ENCODE measurements at places on chromosomes 16 and 17.
A peak's percentile ranks its signal among the peaks of the same experiment; 100 is the strongest.

DNA sequence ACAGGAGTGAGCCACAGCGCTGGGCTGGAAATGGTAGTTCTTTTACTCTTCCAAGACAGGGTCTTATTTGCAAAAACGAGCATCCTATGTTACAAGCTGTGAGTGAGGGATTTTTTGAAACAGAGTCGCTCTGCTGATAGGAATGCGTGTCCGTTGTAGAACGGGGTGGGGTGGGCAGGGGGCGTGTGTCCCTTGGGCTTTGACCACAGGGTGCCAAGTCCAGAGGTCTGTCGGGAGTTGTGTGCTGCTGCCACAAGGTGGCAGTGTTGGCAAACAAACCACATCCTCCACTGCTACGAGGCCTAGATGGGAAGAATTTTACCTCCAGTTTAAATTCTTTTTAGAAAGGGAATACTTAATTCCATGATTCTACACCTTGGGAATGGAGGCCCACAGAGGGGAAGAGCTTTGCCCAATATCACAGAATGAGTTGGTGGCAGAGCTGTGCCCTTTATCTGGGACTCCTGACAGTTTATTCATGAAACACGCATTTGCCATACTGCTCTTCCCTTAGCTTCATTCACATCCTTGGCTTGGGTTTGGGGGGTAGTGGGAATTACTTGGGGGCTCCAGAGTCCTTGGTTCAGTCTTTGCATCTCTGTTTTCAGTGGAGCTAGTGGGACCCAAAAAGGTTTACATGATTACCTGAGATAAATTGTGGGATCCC, 30.6 kb upstream of the ETV4 start:
- no peak overlapping the region for H3K4me3 ChIP-seq
- no peaks in the 10 kb centered on the region for H3K27me3 ChIP-seq
- peak; percentile 38 for DNase-seq
- no peaks in the 10 kb centered on the region for H3K36me3 ChIP-seq
- H3K27ac ChIP-seq, result no peak overlapping the region

DNA sequence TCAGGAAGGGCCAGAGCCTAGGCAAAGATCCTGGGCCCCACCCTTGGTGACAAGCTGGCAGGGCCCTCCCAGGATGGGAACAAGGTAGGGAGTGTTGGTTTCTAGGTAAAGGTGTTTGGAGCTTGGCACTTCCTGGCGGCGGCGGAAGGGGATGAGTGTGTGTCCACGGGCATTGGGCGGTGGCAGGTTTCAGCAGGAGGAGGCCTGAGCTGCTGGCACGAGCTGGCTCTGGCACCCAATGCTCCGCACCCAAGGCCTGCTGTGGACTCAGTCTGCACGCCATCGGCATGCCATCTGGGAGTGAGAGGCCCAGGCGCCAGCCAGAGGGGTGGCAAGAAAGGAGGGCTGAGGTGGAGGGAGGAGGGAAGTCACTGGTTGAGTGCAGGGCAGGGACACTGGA, 46.9 kb upstream of the TAC4 start:
- DNase-seq, result no peak
- no peak overlapping the region for H3K27ac ChIP-seq
- H3K4me3 ChIP-seq, result no peak overlapping the region
- no peaks in the 10 kb centered on the region for H3K4me1 ChIP-seq
- peaks cover 16% of the 10 kb centered on the region for H3K27me3 ChIP-seq

- no peak for DNase-seq
- H3K4me1 ChIP-seq, result no peaks in the 10 kb centered on the region
- H3K27ac ChIP-seq, result no peak overlapping the region
- H3K36me3 ChIP-seq, result no peaks in the 10 kb centered on the region
Observed at GRCh38 chr17:76369379-76369778, 15.0 kb upstream of the SPHK1 start.

DNA sequence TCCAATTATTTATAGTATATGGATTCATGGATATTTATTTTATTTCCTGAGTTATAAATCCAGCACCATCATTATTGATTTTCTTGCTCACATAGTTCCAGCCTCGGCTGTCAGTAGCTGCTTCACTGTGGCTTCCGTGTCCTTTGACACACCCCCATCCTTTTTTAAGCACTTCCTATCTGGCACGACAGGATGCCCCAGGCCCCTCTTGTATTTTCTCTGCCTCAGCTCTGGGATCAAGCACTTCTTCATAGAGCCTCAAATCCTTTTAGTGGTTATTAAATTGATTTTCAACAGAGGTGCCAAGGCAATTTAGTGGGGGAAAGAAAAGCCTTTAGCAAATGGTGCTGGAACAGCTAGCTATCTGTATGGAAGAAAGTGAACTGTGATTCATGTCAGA, 59.8 kb downstream of the GAN start:
- H3K4me3 ChIP-seq, result no peak overlapping the region
- H3K4me1 ChIP-seq, result no peaks in the 10 kb centered on the region

- no peak overlapping the region for H3K27ac ChIP-seq
- no peaks in the 10 kb centered on the region for H3K27me3 ChIP-seq
- H3K4me3 ChIP-seq, result no peak overlapping the region
- H3K4me1 ChIP-seq, result no peaks in the 10 kb centered on the region
Observed at GRCh38 chr16:19776147-19776546, 58.1 kb downstream of the IQCK start.

GRCh38 chr16:86680162-86680561, 101.8 kb downstream of the FOXL1 start:
- no peak for DNase-seq
- no peaks in the 10 kb centered on the region for H3K27me3 ChIP-seq
- no peaks in the 10 kb centered on the region for H3K36me3 ChIP-seq
- no peak overlapping the region for H3K27ac ChIP-seq

DNA sequence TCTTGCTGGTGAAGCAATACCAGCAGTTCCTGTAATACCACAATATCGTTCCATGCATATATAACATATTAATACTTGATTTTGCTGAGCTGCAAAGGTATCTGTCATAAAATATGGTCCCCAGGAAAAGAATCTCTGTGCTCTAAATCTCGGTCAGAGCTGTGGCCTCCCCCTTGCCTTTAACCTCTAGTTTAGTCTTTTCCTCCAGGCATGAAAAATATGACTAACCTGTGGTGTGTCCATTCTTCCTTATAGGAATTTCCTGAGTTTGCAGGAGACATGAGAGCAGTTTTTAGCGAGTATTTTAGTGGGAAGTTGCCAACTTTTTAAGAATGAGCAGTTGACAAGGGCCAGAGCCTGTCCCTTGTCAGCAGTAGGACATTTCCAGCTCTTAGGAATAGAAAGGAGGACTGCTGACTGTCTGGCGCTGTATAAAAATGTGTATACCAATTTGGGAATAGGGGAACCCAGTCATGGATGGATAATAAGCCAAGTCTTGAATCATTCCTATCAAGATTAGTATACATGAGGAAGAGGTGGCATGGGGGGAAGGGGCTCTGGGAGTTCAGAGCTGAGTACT, 8.7 kb downstream of the ATXN1L start:
- H3K4me3 ChIP-seq, result no peak overlapping the region
- H3K27ac ChIP-seq, result no peak overlapping the region
- no peak for DNase-seq
- H3K4me1 ChIP-seq, result peaks cover 5% of the 10 kb centered on the region
- peaks cover 44% of the 10 kb centered on the region for H3K36me3 ChIP-seq

DNA sequence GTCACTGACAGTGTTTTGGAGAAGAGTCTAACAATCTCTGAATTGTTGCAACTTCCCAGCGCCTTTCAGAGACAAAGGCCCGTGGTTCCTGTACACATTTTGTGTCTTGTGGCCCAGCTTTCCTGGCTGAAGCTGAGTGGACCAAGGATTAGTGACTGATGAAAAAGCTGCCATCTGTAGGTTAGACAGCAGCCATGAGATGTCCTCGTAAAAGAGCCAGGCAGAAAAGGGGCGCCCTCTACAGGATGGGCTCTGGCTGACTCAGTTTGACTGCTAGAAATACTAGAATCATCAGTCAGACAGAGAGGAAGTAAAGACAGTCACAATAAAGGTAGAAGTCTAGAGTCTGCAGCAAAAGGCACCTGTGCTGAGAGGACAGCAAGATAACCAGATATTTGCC, 26.5 kb upstream of the NF1 start:
- H3K36me3 ChIP-seq, result no peaks in the 10 kb centered on the region
- H3K27me3 ChIP-seq, result no peaks in the 10 kb centered on the region
- DNase-seq, result peak; percentile 2
- H3K27ac ChIP-seq, result no peak overlapping the region
- no peak overlapping the region for H3K4me3 ChIP-seq

DNA sequence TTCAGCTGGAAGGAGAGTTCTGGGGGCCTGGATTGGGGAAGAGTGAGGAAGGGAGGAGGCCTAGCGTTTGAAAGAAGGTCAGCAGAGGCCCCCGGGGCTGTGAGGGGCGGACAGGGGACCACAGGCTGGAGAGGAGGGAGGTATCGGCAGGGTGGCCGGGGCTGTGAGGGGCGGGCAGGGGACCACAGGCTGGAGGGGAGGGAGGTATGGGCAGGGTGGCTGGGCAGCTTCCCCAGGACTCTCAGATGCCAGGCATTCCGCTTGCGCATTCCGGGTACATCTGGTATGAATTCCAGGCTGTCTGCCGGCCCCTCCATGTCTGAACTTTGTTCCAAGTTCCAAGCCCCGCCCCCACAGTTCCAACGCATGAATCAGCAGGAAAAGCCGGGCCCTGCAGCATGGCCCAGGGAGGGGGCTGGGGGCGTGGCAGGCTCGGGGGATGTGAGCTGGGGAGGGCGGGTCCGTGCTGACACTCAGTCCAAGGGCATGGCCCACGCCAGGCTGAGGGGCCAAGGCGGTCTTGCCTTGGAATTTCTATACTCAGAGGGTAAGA, 4.3 kb upstream of the TLCD2 start:
- H3K4me1 ChIP-seq, result peaks cover 37% of the 10 kb centered on the region
- H3K27me3 ChIP-seq, result no peaks in the 10 kb centered on the region
- H3K27ac ChIP-seq, result no peak overlapping the region
- H3K36me3 ChIP-seq, result no peaks in the 10 kb centered on the region
- no peak for DNase-seq

DNA sequence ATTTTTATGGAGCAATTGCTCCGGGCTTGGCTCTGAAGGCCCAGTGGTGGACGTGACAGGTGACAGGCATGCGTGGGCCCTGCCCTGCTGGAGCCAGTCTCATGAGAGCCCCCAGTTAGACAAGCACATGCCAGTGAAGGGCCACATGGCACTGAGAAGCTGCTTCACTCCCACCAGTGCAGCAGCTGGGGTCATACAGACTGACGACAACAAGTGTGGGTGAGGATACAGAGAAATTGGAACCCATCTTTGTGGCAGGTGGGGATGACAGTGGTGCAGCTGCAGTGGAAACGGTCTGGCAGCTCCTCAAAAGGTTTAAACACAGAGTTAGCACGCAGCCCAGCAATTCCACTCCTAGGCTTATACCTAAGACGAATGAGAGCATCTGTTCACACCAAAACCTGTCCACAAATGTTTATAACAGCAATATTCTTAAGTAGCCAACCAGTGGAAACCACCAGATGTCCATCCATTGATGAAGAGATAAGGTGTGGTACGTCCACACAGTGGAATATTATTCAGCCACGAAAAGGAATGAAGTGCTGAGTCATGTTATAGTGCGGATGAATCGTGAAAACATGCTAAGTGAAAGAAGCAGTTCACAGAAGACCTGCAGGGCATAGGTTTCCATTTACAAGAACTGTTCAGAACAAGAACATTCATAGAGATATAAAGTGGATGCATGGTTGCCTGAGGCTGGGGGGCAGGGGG, 12.5 kb upstream of the CIBAR2 start:
- H3K27ac ChIP-seq, result no peak overlapping the region
- DNase-seq, result no peak
- H3K36me3 ChIP-seq, result no peaks in the 10 kb centered on the region
- no peak overlapping the region for H3K4me3 ChIP-seq
- H3K27me3 ChIP-seq, result no peaks in the 10 kb centered on the region

- H3K27me3 ChIP-seq, result no peaks in the 10 kb centered on the region
- no peak for DNase-seq
- no peaks in the 10 kb centered on the region for H3K36me3 ChIP-seq
- peak overlapping the region; percentile 90 for H3K4me3 ChIP-seq
- H3K27ac ChIP-seq, result peak overlapping the region; percentile 76
Observed at GRCh38 chr16:74700116-74700437, 585 bp downstream of the MLKL start.

- no peak for DNase-seq
- H3K36me3 ChIP-seq, result no peaks in the 10 kb centered on the region
- H3K27me3 ChIP-seq, result no peaks in the 10 kb centered on the region
Observed at GRCh38 chr16:48318630-48319029, 66.6 kb downstream of the SIAH1 start.

- H3K36me3 ChIP-seq, result peaks cover 46% of the 10 kb centered on the region
- DNase-seq, result no peak
- H3K27me3 ChIP-seq, result no peaks in the 10 kb centered on the region
Observed at GRCh38 chr16:75614066-75614897, 8.8 kb downstream of the ADAT1 start.

DNA sequence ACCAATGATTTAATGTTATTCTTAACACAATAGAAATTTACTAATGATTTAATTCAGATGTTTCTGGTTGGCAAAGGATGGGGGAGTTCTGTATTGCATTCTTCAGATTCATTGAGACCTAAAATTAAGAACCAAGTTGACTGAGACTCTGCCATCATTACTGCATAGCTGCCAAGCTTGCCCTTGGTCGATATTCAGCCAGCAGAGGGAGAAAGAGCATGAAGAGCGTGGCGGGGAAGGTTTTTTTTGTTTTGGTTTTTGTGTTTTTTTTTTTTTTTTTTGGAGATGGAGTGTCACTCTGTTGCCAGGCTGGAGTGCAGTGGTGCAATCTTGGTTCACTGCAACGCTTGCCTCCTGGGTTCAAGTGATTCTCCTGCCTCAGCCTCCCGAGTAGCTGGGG, 659.4 kb upstream of the EEF2KMT start:
- no peaks in the 10 kb centered on the region for H3K36me3 ChIP-seq
- H3K4me1 ChIP-seq, result no peaks in the 10 kb centered on the region
- no peak for DNase-seq
- H3K27ac ChIP-seq, result no peak overlapping the region
- no peak overlapping the region for H3K4me3 ChIP-seq

Data from effector memory CD4-positive, alpha-beta T cell (primary cell).